ENCODE measurements at places on chromosomes 2 and 18.
A peak's percentile ranks its signal among the peaks of the same experiment; 100 is the strongest.

- no peak for DNase-seq
Observed at GRCh38 chr18:77218642-77219041, 31.0 kb upstream of the GALR1 start.

GRCh38 chr2:98532756-98533155 is 75.6 kb downstream of the COA5 start:
- no peak for DNase-seq

DNA sequence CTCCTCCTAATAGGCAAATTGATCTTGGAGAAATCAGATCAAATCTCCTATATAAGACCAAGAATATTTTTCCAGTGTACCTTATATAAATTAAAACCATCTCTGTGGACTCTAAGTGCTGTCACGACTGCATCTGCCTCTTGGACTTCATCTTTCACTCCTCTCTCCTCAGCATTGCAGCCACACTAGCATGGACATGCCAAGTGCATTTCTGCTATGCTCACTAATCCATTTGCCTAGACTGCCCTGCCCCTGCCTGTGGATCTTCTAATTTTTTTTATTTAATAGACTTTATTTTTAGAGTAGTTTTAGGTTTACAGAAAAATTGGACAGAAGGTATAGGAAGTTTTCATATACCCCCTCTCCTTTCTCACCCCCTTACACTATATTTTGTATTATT is 146.7 kb upstream of the VWC2L start:
- DNase-seq, result no peak

GRCh38 chr2:2738276-2738675 is 407.2 kb upstream of the MYT1L start:
- no peak for DNase-seq

DNA sequence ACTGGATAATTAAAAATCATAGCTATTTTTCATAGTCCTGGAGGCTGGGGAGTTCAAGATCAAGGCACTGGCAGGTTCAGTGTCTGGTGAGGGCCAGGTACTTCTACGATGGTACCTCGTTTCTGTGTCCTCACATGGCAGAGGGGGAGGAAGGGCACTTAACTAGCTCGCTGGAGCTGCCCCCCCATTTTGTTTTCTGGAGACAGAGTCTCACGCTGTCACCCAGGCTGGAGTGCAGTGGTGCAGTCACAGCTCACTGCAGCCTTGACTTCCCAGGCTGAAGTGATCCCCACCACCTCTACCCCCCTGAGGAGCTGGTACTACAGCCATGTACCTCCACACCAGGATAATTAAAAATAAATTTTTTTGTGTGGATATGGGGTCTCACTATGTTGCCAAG is 40.3 kb downstream of the ASB1 start:
- DNase-seq, result no peak

GRCh38 chr2:105396254-105397024 is 2.4 kb downstream of the FHL2 start:
- peak; percentile 89 for DNase-seq

DNA sequence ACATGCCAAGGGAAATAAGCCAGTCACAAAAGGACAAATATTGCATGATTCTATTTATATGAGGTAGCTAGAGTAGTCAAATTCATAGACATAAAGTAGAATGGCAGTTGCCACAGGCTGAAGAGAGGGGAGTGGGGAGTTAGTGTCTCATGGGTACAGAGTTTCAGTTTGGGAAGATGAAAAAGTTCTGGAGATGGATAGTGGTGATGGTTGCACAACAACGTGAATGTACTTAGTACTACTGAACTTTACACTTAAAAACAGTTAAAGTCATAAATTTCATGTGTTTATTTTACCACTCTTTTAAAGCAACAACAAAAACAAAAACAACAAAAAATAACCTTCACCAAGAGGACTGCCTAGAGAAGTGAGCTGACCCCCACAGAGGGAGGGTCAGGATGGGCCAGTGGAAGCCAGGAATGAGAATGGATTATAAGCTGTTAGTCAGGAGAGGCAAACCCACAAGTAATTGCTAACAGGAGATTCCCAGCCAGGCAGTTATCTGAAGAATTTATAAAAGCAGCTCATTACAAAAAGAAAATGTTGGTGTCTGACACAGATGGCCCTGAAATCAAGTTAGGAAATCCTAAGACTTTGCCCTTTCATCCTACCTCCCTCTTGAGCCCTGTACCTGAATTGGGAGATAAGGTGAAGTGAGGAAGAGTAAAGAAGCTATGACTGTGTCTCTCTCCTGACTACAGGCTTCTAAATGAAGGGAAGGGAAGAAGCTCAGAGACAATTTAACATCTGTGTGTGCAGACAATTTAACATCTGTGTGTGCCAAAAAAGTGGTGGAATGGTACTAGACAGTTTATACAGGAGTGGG is 263.4 kb downstream of the PDE11A start:
- no peak for DNase-seq

- DNase-seq, result no peak
Observed at GRCh38 chr2:69034122-69034521, 21.1 kb downstream of the ANTXR1 start.

DNA sequence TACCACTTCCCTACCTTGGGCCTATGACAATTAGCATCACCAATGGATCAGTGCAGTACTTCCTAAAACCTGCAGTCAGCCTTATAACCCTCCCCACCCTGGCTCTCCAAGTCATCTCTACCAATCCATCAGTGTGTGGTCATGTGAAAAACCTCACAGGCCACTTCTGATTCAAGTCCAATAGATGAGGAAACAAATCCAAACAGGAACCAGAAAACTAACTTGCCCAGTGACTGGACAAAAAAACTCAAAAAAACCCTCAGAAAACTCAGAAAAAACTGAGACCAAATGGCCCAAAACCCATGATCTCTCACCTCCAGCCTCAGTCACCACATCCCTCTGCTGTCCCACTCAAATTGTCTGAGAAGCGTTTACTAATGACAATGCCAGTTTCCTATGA is 43.3 kb downstream of the TGFA start:
- no peak for DNase-seq

- no peak for DNase-seq
Observed at GRCh38 chr2:3626812-3627499, 31.0 kb upstream of the ALLC start.

GRCh38 chr18:10230072-10230471 is 224.4 kb upstream of the APCDD1 start:
- DNase-seq, result no peak

GRCh38 chr18:8976606-8977005 is 125.9 kb upstream of the NDUFV2 start:
- no peak for DNase-seq

GRCh38 chr2:3670941-3671340 is 12.9 kb downstream of the ALLC start:
- DNase-seq, result no peak

GRCh38 chr2:29530281-29530680 is 391.1 kb downstream of the ALK start:
- DNase-seq, result no peak

GRCh38 chr18:49479381-49480137 is 7.5 kb downstream of the C18orf32 start:
- no peak for DNase-seq

GRCh38 chr18:79251021-79251420 is 144.7 kb upstream of the NFATC1 start:
- DNase-seq, result no peak

DNA sequence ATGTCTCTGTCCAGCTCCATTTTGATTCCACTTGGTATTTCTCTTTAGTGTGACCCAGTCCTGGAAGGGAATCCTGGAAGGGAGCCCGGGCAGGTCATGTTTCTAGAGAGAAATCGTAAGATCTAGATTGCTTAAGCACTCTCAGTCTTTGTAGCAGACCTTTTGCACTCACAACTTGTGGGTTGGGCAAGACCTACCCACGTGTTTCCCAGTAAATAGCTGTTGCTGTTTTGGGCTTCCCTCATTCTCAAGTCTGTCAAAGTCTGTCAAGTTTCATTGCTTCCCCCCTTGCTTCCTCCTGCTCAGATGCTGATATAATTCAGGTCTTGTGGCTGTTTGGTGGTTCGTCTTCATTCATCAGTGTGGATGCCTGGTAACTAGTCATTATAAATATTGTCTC is 17.4 kb upstream of the NEMP2 start:
- DNase-seq, result no peak

DNA sequence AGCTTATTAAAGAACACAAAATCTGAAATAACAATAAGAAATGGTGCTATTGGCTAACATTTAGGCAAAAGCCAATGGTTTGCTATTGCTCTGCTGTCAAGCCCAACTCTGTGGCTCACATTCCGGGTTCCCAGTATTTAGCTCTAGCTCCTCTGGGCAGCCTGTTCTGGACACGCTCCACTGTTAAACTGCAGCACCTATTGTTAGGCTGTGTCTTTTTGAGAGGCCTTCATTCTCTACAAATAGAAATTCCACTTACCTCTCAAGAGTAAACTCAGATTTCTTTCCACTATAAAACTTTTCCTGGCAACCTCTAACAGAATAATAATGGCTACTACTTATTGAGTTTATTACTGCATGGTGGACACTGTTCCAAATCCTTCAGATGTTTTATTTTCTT is 3.7 kb upstream of the KLHL14 start:
- DNase-seq, result no peak

DNA sequence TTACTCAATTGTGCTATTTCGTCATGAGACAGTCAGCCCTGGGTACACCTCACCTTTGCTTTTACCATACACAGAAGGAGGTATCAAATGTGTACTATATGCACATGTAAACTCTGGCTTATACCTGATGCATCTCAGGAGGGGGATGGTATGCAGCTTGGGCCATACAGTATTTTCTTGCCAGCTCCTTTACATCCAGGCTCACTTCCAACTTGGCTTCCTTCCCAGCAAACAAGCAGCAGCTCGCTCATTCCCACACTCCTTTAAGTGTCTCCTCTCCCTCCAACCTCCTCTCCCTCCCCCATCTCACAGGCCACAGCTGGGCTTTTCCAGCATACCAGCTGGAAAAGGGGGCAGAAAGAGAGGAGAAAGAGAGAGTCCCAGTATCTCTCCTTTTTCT is 9.6 kb downstream of the MARCHF4 start:
- no peak for DNase-seq

DNA sequence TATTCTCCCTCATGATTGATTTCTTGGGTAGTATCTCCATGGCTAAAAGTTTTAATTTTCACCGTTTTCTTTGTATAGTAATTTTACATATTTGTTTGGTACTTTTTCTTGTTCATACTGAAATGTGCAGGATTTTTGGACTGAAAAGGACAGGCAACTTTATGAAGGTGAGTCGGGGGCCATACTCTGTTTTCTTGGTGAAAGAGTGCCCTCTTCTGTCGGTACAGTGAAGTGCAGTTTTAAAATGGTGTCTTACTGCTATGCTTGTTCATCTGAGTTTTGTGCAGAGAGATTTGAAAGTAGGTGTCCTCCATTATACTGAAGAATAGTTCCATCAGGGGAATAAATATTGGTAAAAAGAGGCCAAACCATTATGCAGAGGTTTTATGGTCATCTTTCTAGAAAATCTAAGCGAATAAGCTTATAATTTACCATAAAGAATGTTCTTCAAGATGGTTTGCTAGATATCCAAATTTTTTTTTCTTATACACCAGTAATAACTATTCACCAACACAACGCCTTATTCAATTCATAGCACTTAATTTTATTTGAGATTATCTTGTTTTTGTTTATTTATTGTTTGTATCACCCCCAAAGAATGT is 8.7 kb upstream of the SERPINB13 start:
- peak; percentile 24 for DNase-seq

DNA sequence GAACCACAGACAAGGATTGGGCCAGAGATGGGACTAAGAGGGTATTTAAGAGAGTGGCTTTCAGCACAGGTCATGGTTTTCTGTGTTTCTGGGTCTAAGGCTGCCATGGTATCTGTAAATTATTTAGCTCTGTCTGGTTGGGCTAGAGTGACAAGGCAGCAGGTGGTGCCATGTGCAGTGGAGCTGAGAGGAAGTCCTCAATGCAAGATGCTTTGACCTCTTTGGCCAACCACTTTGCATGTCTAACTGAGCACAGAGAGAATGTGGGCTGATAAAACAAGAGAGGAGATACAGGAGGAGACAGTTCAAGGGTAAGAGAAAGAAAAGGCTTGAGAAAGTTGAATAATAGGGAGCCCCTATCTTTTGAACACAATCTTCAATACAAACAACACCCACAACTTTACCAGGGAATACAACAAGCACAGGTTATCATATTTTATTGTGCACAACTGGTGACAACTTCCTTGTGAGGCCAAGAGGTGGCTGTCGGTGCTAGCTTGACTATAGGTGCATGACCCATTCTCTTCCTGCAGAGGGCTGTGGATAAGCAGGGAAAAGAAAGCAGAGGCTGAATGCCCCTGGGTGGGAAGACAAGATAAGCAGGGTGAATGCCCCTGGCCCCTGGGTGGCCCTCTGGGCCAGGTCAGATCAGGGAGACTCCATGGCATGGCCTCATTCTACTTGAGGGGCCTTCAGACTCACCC is 12.3 kb downstream of the FLACC1 start:
- no peak for DNase-seq

DNA sequence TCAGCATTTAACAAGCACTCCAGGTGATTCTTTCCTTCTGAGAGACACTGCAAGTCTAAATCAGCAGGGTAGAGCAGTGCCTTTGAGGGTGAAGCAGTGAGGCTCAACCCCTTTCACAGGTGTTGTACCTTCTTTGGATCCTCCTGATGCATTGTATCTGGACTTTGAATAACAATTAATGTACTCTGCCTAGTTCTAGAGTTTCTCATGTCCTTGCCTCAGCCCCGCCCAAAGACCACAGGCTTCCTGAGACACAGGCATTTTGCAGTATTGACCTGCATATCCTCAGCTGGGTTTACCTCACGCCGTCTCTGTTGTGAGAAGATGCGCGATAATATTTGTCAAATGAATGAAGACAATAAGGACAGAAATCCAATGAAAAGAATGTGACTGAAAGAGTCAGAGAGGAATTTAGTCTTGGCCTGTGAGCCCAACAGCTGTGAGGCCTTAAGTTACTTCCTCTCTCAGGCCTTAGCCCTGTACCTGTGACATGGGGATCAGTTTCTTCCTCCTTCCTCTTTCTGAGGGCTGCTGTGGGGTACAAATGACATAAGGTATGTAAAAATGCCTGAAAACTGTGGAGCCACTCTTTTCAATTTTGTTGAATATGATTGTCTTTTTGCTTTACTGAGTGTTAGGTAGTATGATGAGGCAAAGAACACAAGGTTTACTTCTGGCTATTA is 43.7 kb downstream of the WIPF1 start:
- DNase-seq, result no peak

- no peak for DNase-seq
Observed at GRCh38 chr2:10635430-10635829, 54.3 kb downstream of the NOL10 start.

- no peak for DNase-seq
Observed at GRCh38 chr2:21821672-21822227, 698.0 kb downstream of the TDRD15 start.

DNA sequence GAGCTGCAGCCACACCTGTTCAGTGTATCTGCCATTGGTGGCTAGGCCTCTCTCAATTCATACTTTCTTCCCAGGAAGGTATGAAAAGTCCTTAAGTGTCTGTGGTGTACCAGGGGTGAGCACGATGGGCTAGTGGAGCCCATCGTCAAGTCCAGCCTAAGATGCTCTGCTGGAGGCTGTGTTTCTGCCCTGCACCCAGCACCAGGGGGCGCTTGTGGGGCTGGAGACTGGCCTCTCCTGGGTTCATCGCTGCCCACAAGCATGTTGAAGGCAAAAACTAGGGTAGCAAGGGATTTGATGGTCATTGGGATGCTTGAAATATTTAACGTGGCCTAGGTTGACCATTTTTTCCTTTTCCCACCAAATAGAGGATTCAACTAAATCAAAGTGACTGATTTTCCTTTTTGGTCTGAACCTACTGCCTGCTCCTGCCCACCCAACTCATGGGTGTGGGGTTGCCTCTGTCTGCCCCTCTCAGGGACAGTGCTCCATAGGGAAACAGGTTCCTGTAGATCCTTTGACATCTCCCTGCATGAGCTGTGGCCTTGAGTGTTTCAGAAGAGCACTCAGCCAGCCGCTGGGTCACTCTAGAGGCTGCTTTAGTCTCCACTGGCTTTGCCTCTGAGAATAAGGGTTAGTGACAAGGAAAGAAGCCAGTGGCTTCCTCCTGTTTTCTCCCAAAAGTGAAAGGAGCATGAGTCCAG is 59.0 kb downstream of the TPGS2 start:
- DNase-seq, result no peak

Data from LoVo (cell line).